ENCODE measurements at places on chromosomes 5 and 9.

DNA sequence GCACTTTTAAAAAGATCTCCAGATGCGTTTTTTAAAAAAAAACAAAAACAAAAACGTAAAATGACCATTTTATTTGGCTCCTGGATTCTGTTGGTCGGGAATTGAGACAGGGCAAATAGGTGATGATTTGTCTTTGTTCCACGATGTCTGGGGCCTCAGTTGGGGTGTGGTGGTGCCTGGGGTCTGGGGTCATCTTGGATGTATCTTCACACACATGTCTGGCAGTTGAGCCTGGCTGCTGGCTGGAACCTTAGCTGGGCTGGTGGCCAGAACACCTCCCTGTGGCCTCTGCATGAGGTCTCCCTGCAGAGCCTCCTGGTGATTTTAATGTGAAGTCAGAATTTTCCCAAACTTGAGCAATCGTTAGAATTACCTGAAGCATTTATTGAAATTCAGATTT lies 42.5 kb upstream of the BASP1 start:
- no peak for DNase-seq

DNA sequence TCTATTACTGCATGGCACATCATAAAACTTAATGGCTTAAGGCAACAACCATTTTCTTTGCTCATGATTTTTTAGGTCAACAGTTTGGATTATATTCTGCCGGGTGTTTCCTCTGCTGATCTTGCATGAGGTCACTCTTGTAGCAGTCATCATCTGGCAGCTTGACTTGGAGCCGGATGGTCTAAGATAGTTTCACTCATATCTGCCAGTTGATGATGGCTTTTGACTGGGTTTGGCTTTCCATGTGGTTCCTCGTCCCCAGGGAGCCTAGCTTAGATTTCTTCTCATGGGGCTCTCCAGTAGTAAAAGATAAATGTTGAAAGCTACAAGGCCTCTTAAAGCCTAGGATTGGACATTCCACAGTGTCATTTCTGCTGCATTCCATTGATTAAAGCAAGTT lies 27.4 kb downstream of the LNPEP start:
- no peak for DNase-seq

GRCh38 chr9:92615790-92616189 lies 54.1 kb downstream of the IPPK start:
- no peak for DNase-seq

DNA sequence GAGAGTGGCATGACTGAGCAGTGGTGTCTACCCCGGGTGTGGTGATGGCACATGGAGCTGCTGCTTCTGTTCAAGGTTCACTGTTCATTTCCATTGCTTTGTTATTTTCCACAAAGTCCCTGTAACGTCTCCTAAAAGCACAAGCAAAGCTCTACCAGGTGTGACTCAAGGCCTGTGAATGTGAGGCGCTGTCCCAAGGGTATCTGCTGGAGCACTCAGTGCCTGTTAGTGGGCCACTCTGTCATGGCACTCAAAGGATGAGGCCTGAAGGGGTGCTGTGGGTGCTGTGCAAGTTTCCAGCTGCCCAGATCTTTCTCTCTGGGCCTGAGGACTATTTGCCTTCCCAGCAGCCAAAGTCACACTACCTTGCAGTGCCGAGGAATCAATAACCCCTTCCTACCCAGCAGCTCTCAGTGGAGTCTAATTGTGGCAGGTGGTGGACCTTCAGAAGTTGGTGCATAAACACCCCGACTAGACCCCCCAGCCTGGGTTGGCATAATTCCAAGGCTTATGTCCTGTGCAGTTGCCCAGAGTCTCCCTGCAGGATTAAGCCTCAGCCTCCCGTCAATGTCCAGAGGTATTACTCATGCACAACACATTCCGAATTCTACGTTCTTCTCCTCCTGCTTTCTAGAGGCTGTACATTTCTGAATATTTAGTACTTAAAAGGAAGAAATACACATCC lies 17.4 kb upstream of the PTCH1 start:
- DNase-seq: no peak

- DNase-seq: no peak
Measured at GRCh38 chr9:133714606-133715294, 23.4 kb downstream of the SARDH start.

DNA sequence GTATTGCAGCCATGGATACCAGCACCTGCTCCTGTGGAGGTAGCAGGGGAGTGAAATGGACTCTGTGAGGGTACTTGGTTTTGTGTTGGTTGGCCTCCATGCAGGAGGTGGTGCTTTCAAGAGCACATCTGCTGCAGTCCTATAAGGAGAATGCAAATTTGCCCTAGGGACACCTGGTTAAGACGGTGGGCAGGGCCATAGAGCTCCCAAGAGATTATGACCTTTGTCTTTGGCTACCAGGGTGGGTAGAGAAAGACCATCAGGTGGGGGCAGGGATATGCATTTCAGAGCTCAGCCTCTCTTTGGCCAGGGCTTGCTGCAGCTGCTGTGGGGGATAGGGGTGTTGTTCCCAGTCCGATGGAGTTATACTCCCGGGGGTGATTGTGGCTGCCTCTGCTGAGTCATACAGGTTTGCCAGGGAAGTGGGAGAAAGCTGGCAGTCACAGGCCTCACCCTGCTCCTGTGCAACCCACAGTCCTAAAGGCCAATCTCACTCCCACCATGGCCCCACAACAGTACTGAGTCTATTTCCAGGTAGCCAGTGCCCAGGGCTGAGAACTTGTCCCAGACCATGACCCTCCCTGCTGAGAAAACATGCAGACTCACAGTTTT lies 14.0 kb upstream of the PDLIM4 start:
- no peak for DNase-seq

DNA sequence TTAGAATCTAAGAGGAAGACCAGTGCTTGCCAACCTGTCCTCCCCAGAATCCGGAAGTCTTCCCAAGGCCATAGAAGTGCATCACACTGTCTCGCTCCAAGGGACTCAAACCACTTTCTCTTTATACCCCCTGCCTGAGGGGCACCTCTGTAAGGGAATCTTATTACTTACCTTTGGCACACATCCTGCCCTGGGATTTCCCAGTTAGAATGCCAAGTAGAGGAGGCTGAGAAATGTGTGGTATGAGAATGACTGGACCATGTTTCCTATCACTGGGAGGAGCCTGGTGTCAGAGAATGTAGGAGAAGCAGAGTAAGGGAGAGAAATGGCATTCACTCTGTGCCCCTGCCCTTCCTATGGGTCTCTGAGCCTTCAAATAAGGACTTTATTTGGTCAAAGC lies 85.8 kb downstream of the AOPEP start:
- DNase-seq: no peak

DNA sequence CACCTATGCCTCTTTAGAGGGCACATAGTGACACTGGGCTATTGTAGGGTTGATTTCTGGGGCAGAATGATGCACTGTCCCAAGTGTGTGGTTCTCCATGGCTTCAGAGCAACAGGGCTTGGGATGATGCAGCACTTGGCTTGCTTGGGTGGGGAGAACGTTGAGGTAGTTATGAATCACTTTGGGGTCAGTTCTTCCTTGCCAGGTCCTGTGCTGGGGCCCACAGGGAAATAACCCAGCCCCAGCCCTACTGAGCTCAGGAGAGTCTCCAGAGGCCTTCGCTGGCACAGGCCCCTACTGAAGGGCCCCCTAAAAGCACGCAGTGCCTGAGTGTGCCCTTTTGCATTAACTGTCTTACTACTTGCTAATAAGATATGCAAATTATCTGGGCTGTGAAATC lies 24.2 kb downstream of the JADE2 start:
- no peak for DNase-seq

GRCh38 chr9:124489222-124489621 lies 18.0 kb downstream of the NR5A1 start:
- DNase-seq: no peak

DNA sequence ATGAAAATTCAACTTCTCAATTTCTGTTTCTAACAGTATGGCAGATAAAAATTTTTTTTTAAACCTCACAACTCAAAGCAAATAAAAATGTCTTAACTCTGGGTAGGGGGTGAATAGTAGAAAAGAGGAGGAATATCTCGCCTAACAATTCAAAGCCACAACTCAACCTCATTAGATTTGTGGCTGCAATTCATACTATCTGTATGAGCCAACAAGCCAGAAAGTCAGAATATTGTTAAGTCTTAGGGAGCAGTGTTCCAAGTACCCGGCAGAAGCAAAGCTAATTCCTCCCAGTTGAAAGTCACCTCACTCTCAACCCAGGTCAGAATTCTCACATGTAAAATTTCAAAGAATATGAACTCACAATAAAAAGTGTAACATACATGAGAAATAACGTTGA lies 15.0 kb downstream of the PJA2 start:
- DNase-seq: no peak

DNA sequence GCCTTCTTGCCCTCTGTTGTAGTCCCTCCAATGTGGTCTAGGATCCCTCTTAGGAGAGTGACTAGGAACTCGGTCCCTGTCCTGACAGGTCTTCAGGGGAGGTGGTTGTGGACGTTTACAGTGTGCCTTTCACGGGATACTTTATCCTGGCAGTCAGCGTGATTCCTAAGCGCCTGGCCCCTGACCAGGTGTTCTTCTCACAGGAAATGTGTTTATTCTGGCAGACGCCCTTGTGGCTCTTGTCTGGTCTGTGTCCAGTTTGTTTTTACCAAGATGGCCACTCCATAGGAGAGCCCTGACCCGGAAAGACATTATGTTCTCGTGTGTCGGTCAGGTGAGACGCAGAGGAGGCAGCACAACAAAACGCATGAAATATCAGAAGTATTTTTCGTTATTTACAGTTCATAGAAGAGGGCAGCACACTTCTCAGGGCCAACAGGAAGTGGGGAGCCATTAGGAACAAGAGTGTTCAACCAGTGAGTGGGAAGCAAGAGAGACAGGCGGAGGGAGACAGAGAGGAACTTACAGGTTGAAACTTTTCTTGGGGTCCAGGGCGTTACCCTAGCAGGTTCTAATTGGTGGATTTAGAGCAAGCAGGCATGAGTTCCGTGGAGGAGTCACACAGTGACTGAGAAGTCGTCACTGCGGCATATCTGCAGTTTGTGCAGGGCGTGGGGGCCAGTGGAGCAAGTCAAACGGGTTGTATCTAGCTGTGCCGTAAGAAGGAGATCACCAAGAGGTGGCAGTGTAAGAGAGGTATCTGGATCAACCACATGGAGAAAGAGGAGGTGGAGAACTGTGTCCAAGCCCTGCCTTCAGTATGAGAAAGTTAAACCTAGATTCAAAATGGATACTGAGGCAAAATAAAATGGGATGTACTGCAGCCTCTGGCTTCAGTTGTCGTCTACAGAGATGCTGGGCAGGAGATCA lies 412.9 kb downstream of the ZSWIM6 start:
- no peak for DNase-seq

DNA sequence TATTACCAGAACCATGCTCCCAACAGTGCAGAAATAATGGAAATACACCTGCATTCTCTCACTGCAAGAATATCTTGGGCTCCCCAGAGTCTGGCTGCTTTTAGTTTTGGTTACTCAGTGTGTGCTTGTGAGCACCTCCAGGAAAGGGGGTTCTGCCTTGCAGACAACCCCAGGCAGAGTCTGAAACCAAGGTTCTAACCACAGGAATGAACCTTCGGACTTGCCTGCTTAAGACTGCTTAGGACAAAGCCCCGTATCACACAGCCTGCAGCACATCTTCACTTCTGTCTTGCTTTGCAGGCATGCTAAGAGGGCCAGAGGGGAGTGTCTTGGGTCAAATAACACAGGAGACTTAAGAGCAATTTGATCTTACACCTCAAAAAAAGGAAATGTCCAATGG lies 94.8 kb upstream of the SPATA31C2 start:
- no peak for DNase-seq

GRCh38 chr9:34097865-34098264 lies 28.6 kb downstream of the DCAF12 start:
- DNase-seq: no peak

- DNase-seq: no peak
Measured at GRCh38 chr5:15926586-15926985, 253.0 kb downstream of the MARCHF11 start.

- no peak for DNase-seq
Measured at GRCh38 chr5:516338-516925, 7.8 kb downstream of the SLC9A3 start.

- DNase-seq: no peak
Measured at GRCh38 chr5:174064171-174064570, 18.7 kb downstream of the NSG2 start.

DNA sequence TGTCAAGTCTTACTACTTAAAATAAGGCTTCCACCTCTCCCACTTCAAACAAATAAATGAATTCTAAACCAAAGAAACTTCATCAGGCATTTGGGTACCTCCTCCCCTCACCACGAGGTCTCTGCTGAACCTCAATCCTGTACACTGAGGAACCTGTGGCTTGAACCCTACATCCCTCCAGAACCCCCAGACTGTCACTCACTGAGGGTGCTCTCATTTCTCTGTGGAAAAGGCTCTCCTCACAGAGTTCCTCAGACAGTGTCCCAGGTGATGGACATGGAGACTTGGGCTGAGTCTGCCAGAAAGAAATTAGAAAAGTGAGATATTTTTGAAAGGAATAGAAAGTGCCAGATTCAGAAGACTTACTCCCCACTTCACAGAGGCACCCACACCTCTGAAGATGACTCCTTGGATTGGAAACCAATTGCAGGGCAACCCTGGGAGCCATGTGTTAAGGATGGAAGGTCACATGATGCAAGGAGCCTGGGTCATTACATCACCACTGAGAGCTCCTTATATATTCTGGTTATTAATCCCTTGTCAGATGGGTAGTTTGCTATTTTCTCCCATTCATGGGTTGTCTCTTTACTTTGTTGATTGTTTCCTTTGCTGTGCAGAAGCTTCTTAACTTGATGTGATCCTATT lies 19.8 kb downstream of the MLANA start:
- DNase-seq: no peak

DNA sequence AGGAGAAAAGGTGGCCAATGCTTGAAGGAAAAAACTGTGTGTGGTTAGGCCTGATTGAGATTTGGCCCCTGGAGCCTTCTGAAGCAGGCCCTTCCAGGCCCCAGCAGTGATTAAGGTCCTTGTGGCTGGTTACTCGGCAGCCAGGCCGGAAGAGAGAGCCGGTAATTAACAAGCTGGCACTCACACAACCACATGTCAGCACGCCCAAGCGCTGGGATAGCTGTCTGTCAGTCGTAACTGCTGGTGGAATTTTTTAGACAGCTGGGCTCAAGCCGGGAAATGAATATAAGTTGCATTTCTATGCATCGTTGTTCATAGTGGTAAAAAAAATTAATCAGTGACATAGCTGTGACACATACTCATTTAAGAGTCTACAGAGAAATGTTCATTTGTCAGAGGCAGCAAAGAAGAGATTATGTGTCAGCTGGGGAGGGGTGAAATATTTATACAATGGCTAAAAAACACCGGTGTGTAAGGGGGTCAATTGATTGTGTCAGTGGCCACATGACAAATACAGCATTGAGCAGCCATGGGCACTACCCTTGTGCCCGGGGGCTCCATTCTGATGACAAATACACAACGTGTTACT lies 13.7 kb upstream of the ARAP3 start:
- DNase-seq: no peak

GRCh38 chr5:144169904-144170275 lies 569 bp downstream of the YIPF5 start:
- DNase-seq: no peak

DNA sequence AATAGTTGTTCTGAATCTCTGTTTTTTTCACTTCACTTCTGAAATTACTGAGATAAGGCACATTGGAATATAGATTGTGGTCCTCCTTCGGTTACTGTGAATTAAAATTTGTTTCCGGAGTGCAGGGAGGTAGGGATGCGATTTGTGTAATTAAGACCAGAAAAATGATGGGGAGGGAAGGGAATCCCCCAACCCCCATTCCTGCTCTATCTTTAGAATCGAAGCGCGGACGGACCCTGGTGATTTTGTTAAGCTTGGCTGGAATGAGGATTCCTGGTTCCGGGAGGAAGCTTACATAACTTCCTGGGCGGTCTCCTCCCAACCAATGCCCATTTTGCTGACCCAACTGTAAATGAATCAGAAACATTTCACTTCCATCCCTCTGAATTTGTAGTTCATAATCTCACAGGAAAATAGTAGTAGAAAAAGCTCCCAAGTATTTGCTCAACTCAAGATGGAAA lies 220.1 kb upstream of the MSX2 start:
- DNase-seq: no peak

All from stimulated activated CD4-positive, alpha-beta T cell treated with anti-CD3 and anti-CD28 coated beads, Interleukin-1b, Interleukin-23, amount 100 ng/mL, for 1 hour (primary cell).